Vein endothelial cell (primary cell): ENCODE measurements at places on chromosomes 13 and 19. TPM values are rescaled to one million over a fixed set of nuclear protein-coding genes. Genes with fewer than 3 reads are reported as not detected.

TEX101 gene
- total RNA-seq: not detected in 2 replicates

ZNF682 gene
- 1.6 and 6.3 TPM in 2 replicates for total RNA-seq

ZNF610 gene
- total RNA-seq: 2.9 and 3.3 TPM in 2 replicates

MEIOSIN gene
- not detected in 2 replicates for total RNA-seq

ZSCAN4 gene
- total RNA-seq: under 0.01 and 0.10 TPM in 2 replicates

IFI30 gene
- total RNA-seq: 0.48 TPM in 1 of 2 replicates, not detected in the other

PNMA8A gene
- total RNA-seq: under 0.01 and 0.10 TPM in 2 replicates

ACER1 gene
- total RNA-seq: not detected in 2 replicates

VWA8 gene
- total RNA-seq: 10.8 and 16.5 TPM in 2 replicates

ADM5 gene
- total RNA-seq: 0.98 and 1.9 TPM in 2 replicates

BICRA gene
- 7.5 and 12.7 TPM in 2 replicates for total RNA-seq

KISS1R gene
- total RNA-seq: not detected in 2 replicates

TUBB4A gene
- total RNA-seq: not detected in 2 replicates

ATP4B gene
- under 0.01 TPM in 1 of 2 replicates, not detected in the other for total RNA-seq

URAD gene
- total RNA-seq: not detected in 2 replicates

PEG3 gene
- total RNA-seq: 0.33 and 2.6 TPM in 2 replicates

ZNF723 gene
- not detected in 2 replicates for total RNA-seq

FTL gene
- total RNA-seq: 1,333 and 1,656 TPM in 2 replicates

LGALS14 gene
- total RNA-seq: not detected in 2 replicates

CLDND2 gene
- total RNA-seq: not detected in 2 replicates

ZNF667 gene
- total RNA-seq: 2.6 and 3.6 TPM in 2 replicates

GSX1 gene
- total RNA-seq: not detected in 2 replicates

PRSS57 gene
- total RNA-seq: 0.33 TPM in 1 of 2 replicates, not detected in the other

LHB gene
- total RNA-seq: 0.48 TPM in 1 of 2 replicates, not detected in the other
